ENCODE measurements at places on chromosomes 3 and 15. TPM values are rescaled to one million over a fixed set of nuclear protein-coding genes. Genes with fewer than 3 reads are reported as not detected.

GRCh38 chr3:87333393-87333892, 57.1 kb upstream of the POU1F1 start:
- no peak for DNase-seq

GRCh38 chr3:193620650-193621049, 27.6 kb downstream of the OPA1 start:
- DNase-seq = no peak

MEIS2 gene
- 19.7 TPM for polyA plus RNA-seq

PLA2G4D gene
- 0.06 TPM for polyA plus RNA-seq

DNA sequence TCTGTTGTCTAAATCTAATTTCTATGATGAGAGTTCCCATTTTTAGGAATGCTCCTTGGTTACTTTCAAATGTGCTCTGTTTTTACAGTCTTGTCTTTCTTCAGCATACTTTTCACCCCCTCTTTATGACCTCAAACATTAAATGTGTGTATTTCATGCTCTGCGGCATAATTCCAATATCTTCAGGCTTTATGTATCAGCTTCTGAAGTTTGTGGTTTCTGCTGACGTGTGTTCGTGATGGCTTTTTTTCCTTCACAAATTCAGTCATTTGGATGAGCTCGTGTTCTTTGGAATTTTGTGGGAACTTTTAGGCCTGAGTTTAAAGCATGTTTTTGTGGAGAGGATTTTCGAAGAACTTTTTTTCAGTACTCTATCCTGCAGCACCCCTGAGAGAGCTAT, 97.7 kb upstream of the CHRNA7 start:
- no peak for DNase-seq

DNA sequence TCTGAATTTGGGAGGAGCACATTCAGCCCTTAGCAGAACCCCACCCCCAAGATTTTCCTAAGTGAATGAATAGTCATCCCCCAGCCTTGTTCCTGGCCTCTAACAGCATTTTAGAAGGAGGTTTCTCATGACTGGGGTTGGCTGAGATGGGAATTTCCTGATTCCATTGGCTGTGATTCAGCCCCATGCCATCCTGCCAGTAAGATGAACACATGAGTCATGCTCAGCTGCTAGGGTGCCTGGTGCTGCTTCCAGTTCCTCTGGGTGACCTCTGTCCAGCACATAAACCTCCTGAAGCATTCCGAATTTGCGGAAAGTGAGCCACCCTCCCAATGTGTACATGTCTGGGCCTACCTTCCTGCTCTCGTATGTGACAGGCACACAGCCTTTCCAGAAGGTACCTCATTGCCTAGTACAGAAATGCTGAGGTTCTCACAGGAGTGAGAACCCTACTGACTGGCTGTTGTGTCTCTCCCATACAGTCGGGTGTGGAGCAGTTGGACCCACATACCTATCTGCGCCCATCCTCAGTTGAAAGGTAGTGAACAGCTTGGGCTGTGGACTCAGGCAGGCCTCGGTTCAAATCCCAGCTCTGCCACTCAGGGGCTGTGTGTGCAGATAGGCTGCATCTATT, 91.7 kb downstream of the APBA2 start:
- no peak for DNase-seq

SYNM gene
- 29.4 TPM for polyA plus RNA-seq

GRCh38 chr3:46876313-46877300, 914 bp upstream of the PTH1R start:
- peak; percentile 78 for DNase-seq

- DNase-seq = no peak
Observed at GRCh38 chr3:59567661-59568060, 517.8 kb upstream of the CFAP20DC start.

GRCh38 chr3:190010486-190010885, 110.2 kb downstream of the P3H2 start:
- DNase-seq = no peak

KLHL6 gene
- 2.5 TPM for polyA plus RNA-seq

DNA sequence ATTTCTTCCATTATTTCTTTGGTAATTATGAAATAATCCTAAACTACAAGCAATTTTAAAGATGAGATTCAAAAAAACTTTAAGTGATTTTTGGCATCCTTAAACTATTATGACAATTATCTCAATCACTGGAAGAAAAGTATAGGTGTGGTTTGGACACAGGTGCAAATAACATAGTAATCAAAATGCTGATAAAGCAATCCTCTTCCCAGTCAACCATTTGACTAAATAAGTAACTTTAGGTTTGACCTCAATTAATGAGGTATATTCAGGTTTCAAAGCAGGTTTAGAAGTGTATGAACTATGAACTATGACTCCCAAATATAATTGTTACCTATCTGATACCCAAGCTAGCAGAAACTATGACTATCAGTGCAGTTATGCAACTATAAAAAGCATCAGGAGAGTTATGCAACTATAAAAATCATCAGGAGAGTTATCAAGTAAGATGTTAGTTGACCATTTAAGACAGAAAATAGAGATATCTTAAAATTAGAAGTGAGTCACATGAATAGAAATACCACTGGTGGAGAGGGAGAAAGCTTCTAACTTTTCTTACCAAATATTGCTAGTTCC, 8.9 kb upstream of the CNTN3 start:
- DNase-seq = no peak

LTF gene
- 2.6 TPM for polyA plus RNA-seq

RTP4 gene
- 15.8 TPM for polyA plus RNA-seq

TM4SF4 gene
- 56.5 TPM for polyA plus RNA-seq

GXYLT2 gene
- 3.1 TPM for polyA plus RNA-seq

DNA sequence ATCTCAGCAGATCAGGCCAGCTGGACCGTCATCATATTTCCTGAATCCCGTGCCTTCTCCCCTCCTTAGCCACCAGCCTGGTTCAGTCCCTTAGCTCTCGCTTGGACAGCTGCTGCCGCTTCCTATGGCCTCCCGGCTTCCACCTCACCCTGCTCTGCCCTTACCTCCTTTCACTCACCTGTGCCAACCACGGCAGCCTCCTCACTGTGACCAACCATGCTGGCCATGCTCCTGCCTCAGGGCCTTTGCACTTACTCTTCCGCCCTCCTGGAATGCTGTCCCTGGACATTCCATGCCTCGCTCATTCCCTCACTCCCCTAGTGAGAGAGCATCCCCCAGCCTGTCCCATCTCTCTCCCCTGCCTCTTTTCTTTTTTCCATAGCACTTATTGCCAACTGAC, 19.2 kb downstream of the GRIP2 start:
- no peak for DNase-seq

GRCh38 chr3:149377408-149378364, at the start of gene TM4SF1:
TM4SF1 (minus strand) TSS chr3:149377649; CDS start chr3:149377547, 102 bp downstream.
- DNase-seq = peak; percentile 35

DNA sequence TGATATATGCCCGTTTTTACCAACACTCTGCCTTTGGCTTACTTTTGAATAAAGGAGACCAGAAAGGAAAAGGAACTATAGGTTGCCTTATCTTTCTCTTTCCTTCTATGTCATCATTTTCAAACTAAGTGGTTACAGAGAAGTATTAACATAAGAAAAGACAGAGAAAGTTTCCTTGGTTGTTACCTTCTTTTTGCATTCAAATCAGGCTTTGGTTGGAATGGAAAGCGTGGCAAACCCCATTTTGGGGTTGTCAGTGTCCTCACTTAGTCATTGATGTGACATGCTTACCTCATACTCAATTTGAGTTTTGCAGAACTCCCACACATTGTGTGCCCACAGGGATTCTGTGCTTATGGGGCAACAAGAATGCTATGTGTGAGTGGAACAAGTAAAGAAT, 3.7 kb upstream of the THRB start:
- DNase-seq = no peak

ULK3 gene
- polyA plus RNA-seq = 83.8 TPM

DNA sequence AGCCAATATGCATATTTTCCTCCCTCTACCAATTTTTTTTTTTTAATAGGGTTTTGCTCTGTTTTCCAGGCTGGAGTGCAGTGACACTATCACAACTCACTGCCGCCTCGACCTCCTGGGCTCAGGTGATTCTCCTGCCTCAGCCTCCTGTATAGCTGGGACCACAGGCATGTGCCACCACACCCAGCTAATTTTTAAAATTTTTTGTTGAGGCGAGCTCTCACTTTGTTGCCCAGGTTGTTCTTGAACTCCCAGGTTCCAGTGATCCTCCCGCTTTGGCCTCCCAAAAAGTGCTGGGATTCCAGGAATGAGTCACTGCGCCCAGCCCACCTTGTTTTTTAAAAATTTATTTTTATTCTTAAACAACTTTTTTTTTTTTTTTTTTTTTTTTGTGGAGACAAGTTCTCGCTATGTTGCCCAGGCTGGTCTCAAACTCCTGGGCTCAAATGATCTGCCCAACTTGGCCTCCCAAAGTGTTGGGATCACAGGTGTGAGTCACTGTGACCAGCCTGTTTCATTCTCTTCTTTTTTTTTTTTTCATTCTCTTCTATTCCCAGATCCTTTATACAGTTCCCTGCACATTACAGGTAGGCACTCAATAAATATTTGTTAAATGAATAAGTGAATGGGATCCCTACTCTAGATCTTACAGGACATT, 40.5 kb upstream of the PIK3CB start:
- DNase-seq = no peak

GOLGA6D gene
- polyA plus RNA-seq = 0.04 TPM

GRCh38 chr3:14317057-14317553, 85.3 kb upstream of the SLC6A6 start:
- no peak for DNase-seq

DNA sequence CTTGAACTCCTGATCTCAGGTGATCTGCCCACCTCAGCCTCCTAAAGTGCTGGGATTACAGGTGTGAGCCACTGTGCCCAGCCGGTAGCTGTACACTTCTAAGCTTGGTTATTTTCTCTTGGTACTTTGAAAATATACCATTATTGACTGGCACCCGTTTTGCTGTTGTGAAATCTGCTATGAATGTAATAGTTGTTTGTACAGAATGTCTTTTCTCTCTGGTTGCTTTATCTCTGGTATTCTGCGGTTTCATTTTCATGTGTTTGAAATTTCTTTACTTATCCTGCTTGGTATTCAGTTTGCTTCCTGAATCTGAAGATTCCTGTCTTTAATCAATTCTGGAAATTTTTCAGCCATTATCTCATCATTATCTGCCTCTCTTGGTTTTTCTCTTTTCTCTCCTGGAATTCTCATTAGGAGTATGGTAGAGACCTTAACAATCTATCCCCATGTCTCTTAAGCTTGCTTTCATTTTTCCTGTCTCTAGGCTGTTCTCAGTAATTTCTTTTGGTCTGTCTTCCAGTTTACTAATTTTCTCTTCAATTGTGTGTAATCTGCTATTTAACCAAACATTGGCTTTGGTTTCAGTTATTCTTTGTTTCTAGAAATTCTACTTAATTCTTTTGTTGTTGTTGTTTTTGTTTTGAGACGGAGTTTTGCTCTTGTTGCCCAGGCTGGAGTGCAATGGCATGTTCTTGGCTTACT, 2.8 kb upstream of the PAK2 start:
- no peak for DNase-seq

DNA sequence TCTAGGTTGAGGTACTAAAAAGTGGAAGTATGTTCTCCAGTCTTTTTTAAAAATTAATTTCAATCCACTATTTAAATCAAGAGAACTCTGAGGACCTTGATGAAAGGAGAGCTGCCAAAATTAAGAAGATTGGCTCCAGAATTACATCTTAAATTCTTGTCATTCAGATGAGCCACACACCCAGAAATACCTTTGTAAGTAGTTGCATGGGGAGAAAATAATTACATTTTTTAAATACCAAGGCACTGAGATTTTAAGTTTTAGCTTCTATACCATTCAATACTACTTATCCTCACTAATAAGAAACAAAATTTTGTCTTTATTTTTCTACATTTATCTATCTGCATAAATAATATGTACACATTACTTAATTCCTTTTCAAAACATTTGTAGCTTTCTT, 1132.8 kb downstream of the OTOL1 start:
- no peak for DNase-seq

OR5H2 gene
- polyA plus RNA-seq = not detected

DNA sequence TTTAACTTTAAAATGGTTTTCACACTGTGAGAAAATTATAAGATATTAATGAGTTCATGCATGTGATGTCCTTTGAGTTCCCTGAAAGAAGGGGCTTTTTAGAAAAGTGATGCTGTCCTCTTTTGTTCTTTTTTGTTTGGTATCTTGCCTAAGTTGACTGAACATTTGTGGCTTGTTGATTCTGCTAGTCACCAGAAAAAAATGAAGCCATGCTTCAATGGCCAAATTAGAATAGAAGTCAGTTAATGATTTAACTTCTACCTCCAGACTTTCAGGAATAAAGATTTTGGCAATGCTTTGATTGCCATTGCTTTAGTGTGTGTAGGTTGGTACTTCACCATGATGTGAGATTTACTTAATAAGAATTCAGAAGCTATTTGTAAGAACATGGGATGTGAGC, 260.6 kb upstream of the NECTIN3 start:
- no peak for DNase-seq

All from large intestine (tissue), 12 donors.